ENCODE measurements at places on chromosomes 13 and 19. TPM values are rescaled to one million over a fixed set of nuclear protein-coding genes. Genes with fewer than 3 reads are reported as not detected.

DNA sequence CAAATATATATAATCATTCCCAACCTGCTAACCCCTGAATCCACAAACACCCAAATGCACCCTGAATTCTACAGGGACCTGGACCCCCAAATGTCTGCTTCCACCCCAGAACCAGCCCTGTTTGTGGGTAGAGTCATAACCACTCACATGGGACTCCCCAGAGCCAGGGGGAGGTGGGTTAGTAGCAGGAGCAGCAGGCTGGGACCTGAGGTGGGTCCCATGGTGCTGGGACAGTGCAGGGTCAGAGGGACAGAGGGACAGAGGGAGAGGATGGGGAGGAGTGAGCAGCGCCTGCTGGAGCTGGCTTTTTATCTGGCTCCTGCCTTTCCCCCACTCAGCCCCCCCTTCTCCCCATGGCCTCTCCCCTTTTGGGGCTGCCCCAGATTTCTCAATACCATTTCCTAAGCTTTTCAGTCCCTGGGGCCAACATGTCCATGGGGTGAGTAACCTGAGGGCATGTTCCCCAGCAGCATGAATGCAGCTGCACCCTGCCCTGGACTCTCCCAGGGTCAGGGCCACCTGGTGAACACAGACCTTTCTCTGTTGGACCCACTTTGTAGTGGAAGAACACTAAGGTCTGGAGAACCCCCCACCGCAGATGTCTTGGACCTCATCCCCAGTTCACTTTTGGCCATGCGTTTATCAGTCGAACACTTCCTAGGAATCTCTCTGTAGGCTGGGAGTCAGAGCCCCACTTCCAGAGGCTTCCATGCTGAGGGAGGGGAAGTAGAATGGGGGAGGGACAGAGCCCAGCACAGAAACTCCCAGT, at the start of gene C3:
Gene C3, minus strand, starts transcription at position 282 of the 769 bp plus-strand sequence. Its CDS starts 61 bp downstream, at position 221.
- peak within 1 kb of the TSS; percentile 65 for H3K27ac ChIP-seq
- H3K4me3 ChIP-seq: peak within 1 kb of the TSS; percentile 10
- peak; percentile 92 for DNase-seq
- no peaks in the 10 kb centered on the region for H3K36me3 ChIP-seq
- H3K27me3 ChIP-seq: no peaks in the 10 kb centered on the region

DNA sequence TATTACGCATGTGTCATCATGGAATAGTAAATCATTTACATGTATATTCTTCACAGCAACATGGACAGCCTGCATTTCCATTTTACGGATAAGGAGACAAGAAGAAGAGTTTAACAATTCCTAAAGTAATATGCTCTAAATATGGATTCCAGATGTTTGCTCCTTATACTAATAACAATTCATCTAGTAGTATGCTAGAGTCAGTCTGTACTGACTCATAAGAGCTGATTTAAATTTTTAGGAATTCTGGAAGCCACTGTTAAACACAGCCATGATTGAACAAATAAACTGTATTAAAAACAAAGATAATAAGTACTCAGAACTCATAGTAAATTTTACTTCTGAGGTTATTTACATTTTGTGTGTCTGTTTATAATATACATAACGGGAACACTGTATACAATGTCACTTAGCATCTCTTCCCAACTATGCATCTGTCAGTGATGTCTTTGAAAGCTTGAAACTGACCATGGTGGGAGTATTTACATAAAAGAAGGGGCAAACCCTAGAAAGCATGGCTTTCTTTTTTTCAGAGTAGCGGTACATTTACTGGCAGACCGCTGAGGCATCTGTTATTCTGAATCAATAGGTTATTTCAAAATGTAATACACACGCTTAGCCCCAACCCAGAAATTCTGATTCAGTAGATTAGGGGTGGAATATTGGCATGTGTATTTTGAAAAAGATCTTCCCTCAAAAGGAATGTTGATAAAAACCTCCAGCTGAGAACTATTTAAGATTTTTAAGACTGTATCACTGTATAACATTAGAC, 12.9 kb downstream of the ZC3H13 start:
- DNase-seq: no peak
- no peak overlapping the region for H3K27ac ChIP-seq
- H3K27me3 ChIP-seq: no peaks in the 10 kb centered on the region
- no peaks in the 10 kb centered on the region for H3K36me3 ChIP-seq
- peaks cover under 1% of the 10 kb centered on the region for H3K4me1 ChIP-seq

GRCh38 chr13:51981355-51981754, 29.9 kb downstream of the ATP7B start:
- H3K27me3 ChIP-seq: no peaks in the 10 kb centered on the region
- H3K4me1 ChIP-seq: no peaks in the 10 kb centered on the region
- no peaks in the 10 kb centered on the region for H3K36me3 ChIP-seq
- no peak overlapping the region for H3K27ac ChIP-seq
- no peak overlapping the region for H3K4me3 ChIP-seq
- DNase-seq: no peak

- H3K27me3 ChIP-seq: no peaks in the 10 kb centered on the region
- peak overlapping the region; percentile 95 for H3K27ac ChIP-seq
- DNase-seq: no peak
- H3K4me1 ChIP-seq: peaks cover 28% of the 10 kb centered on the region
- H3K36me3 ChIP-seq: no peaks in the 10 kb centered on the region
- peak overlapping the region; percentile 79 for H3K4me3 ChIP-seq
Observed at GRCh38 chr19:1606138-1606651, 933 bp upstream of the UQCR11 start.

DNA sequence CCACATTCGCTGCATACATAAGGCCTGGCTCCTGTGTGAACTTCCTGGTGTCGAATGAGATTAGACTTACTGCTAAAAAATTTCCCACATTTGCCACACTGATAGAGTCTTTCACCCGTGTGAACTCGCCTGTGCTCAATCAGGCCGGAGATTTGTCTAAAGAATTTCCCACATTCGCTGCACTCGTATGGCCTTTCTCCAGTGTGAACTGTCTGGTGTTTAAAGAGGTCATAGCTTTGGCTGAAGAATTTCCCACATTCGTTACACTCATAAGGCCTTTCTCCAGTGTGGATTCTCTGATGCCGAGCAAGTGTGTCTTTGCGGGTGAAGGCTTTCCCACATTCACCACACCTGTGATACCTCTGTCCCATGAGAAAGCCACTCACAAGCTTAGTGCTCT, 6.5 kb downstream of the ZNF671 start:
- H3K27me3 ChIP-seq: no peaks in the 10 kb centered on the region
- no peaks in the 10 kb centered on the region for H3K36me3 ChIP-seq
- H3K4me1 ChIP-seq: no peaks in the 10 kb centered on the region
- no peak overlapping the region for H3K27ac ChIP-seq
- H3K4me3 ChIP-seq: no peak overlapping the region
- DNase-seq: no peak

DNA sequence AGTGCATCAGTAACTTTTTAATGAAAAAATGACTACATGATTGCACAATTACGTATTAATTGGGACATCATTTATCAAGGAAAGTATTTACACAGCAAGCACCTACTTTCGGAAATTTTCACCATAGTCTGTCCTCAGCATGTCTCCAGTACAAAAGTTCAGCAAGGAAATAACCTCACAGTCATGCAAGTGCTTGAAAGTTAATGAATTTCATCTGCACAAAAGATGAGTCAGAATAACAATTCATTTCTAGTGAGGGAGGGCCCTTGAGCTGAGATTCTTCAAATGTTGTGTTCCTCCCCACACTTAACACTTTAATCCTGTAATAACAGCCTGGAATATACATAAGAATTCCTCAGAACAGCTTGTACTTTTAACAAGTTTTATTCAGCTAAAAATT, 49.0 kb upstream of the OXGR1 start:
- H3K36me3 ChIP-seq: no peaks in the 10 kb centered on the region
- H3K4me3 ChIP-seq: no peak overlapping the region
- H3K27ac ChIP-seq: no peak overlapping the region
- no peak for DNase-seq

The LILRA1 gene
- polyA plus RNA-seq: 3.0 TPM
